WTC11 (cell line): ENCODE measurements at places on chromosomes 7 and 10. TPM values are rescaled to one million over a fixed set of nuclear protein-coding genes. Genes with fewer than 3 reads are reported as not detected.

FAM131B gene
- 24.0 to 26.3 TPM (median 25.3 TPM) in 3 replicates for total RNA-seq

DNA sequence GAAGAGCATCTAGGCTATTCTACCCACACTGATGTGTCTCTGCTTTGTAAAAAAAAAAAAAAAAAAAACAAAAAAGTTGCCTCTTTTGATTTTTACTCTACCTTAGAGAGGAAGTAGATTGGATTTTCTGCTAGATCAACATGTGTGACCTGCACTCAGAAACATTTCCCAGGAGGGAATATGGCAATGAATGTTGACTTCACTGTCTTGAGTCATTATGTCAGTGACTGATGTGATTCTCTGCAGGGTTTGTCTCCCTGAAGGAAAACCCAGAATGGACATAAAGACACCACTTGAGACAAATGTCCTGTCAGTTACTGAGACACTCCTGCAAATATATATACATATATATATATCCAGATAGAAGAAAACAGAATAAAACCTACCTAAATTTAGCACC lies 370.3 kb downstream of the BMPER start:
- no peak for DNase-seq

DNA sequence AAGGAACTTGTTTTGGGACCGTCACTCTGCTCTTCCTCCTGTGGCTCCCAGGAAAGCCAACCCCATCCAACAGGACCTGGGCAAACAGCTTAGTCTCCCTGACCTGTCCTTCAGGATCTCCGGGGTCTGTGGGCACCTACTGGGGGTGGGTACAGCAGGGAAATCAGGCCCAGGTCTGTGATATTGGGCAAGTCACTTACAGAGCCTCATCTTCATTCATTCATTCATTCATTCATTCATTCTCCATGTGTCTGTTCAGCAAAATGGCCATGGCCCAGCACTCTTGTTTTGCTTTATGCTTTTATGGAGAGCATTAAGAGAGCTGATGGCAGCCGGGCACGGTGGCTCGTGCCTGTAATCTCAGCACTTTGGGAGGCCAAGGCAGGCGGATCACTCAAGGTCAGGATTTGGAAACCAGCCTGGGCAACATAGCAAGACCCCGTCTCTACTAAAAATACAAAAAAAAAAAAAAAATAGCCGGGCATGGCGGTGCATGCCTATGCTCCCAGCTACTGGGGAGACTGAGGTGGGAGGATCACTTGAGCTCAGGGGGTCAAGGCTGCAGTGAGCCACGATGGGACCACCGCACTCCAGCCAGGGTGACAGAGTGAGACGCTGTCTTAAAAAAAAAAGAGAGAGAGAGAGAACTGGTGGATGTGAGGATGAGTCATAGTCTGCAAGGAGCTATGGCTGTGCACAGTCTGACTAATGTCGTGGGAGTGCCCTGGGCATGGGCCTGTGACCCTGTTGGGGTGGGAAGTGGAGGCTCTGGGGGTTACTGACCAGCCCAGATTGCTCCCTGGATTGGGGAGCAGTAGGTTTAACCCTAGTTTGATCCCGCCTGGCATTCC lies 54.3 kb downstream of the CLIP2 start:
- DNase-seq = no peak

DDC gene
- total RNA-seq = not detected in 3 replicates
